HEK293T (cell line): ENCODE measurements at places on chromosomes 4 and X.

- no peak for DNase-seq
These were observed 1017.2 kb downstream of the PCDH7 start for GRCh38 chr4:31737419-31737818.

DNA sequence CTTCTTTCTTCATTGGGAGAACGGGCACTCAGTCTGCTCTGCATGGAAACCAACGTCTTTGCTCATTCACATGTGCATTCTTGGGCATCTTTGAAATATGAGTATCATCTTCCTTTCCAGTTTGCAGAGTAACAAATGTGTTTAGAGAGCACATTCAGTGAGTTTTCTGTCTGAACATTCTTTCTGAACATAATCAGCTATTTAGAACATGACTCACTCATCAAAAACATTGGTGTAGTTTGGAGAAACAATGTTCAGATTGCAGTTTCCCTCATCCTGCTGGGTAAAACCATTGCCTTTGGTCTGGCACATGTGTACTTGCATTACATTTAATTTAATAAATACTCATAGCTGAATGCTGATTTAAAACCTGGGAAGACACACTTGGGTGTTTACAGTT, 81.5 kb upstream of the F9 start:
- DNase-seq: no peak

- DNase-seq: no peak
These were observed 7.8 kb downstream of the CASP3 start for GRCh38 chr4:184641451-184641850.

DNA sequence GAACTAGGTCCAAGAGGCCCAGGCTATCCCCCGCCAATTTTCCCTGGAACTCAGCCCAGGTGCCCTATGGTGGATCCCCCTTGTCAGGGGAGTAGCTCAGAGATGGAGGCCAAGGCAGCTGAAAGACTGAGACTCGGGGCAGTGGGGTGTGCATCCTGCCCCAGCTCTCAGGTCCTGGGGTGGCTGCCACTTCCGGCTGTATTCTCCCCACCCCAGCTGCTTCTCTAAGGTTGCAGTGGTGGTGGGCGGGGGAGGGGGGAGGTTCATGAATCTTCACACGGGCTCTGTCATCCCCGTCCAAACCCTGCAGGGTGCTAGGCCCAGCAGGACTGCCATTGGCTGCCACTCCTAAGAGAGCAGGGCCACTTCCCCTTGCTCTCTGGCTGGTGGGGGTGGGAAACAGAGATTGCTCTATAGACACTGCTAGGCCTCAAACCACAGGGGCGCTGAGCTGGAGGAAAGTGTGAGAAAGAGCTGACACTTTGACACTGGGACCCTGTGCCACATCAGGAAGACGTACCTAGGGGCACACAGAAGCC, 1.5 kb downstream of the SASH3 start:
- no peak for DNase-seq

DNA sequence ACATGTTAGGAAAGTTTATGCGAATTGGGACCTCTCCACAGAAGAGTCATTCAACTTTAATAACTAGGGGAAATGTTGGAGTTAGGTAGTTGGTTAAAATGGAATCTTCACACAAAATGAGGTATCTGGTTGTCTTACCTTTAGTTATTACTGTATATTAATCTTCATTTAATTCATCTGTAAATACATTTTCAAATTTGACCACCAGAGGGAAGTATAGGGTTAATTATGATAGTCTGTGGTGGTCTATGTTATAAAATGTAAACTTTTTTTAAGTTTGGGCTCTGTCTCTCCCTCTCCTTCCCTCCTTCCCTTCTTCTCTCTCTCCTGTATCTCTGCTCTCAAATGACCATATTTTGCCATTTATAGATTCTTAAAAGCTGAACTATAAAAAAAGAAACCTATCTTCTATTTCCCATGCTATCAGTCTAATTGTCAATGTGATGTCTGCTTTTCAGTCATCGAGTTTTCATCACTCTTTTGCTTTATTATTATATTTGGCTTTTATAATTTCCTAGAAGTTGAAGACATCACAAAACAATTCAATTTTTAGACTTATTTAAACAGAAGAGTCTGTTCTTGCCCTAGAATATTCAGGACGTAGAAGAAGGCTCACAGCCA, 49.8 kb downstream of the TMEM144 start:
- no peak for DNase-seq

- DNase-seq: no peak
These were observed 93.7 kb downstream of the MXRA5 start for GRCh38 chrX:3252744-3253143.

GRCh38 chr4:3783693-3784306, 17.6 kb downstream of the ADRA2C start:
- peak; percentile 66 for DNase-seq

GRCh38 chrX:68719904-68720614, 72.6 kb downstream of the STARD8 start:
- DNase-seq: peak; percentile 49

GRCh38 chr4:73777612-73778011, 37.2 kb downstream of the CXCL8 start:
- no peak for DNase-seq

- DNase-seq: no peak
These were observed 614.8 kb upstream of the TECRL start for GRCh38 chr4:65023883-65024670.

DNA sequence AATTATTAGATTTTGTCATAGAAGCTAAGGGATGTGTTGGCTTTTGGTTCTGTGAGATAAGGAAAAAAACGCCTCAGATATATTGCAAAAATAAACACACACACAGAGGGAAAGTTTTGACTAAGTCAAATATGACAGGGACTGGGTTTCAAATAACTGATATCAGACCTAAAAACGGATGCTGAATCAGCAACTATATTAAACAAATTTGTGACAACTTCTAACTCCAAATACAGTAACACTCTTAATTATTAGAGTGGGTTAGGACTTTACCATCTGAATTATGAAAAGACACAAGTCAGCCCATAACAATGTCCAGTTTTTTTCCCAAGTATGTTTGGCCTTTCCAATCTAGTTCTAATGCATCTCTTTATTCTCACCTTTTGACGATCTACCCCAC, 2693.1 kb downstream of the ARAP2 start:
- DNase-seq: no peak

DNA sequence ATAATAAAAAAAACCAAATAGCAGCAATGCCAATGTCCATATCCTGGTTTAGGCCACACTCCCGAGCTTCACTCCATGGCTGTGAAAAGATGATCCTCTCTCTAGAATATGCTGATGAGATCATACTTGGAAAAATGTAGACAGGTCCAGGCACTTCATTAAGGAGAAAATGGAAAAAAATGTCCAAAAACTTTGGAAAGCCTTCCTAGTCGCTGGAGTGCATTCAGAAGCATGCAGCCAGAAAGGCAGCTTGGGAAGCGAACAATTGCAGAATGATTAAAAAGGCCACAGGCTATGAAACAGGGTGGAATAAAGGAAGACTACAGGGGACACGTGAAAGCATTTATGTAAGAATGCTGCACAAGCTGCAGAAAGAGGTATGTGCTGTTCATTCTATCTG, 165.6 kb upstream of the HCCS start:
- DNase-seq: no peak

- DNase-seq: no peak
These were observed 409.8 kb downstream of the AR start for GRCh38 chrX:67953658-67954057.

DNA sequence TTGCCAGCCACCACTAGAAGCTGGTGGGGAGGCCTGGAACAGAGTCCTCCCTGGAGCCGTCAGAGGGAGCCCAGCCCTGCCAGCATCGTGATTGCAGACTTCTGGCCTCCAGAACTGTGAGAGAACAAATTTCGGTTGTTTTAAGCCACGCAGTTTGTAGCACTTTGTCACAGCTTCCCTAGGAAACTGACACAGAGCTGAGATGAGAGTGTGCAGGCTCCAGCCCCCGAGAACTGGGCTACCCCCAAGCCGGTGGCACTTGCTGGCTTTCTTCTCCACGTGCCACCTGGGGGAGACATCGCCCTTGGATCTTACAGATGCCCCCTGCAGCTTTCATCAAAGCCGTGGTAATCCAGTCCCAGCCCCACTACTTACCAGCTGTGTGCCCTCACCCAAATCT, 83.7 kb downstream of the PPP2R2C start:
- no peak for DNase-seq

GRCh38 chr4:81698538-81699296, 227.0 kb upstream of the RASGEF1B start:
- no peak for DNase-seq

DNA sequence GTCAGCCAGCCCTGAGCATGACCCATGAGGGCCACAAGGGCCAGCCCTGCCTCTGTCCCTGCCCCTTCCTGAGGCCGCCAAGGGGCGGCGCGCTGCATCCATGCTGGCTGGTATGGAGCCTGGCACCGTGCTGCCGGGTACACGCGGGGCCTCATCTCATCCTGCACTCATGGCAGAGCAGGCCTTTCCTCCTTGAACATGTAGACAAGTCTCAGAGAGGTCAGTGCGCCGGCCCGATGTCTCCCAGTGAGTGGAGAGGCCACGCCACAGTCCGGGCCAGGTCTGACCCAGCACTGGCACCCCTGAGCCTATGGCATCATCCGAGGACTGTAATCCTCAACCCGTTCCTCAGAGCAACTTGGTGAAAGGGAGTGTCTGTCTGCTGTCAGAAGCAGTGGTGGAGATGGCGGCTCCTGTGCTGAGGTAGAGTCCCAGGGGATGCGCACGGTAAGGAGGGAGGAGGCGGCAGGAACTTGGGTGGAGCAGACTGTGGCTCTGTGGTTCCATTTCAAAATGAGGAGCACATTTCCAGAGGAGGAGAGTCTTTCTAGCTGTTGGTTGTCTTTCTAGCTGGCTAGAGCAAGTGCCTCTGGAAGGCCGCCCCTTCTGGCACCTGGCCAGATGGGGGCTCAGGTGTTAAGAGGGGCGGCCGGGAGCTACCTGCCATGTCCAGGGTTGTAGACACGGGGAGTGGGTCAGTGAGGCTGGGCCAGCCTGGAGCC, 32.8 kb downstream of the TRMT44 start:
- no peak for DNase-seq

GRCh38 chr4:17961249-17961648, 60.3 kb downstream of the LCORL start:
- no peak for DNase-seq

- DNase-seq: no peak
These were observed 33.9 kb downstream of the CASK start for GRCh38 chrX:41889317-41890025.

GRCh38 chr4:115720611-115721010, 607.2 kb upstream of the NDST4 start:
- no peak for DNase-seq

DNA sequence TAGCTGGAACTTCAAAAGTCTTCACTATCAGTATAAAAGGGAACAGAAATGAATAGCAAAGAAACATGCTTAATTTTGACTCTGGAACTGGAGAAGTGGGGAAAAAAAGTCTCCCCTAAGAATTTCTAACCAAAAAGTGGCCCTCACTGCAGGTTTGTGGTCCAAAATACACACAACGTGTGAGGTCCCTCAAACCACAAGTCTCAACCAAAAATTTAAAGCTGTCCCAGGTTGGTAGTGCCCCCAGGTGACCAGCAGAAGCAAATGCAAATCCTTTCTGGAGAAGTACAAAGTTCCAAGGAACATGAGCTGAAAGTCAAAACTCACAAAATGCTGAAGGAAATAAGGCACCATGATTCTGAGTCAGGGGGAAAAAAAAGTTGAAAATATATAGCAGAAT, 23.6 kb upstream of the VAMP7 start:
- peak; percentile 22 for DNase-seq

DNA sequence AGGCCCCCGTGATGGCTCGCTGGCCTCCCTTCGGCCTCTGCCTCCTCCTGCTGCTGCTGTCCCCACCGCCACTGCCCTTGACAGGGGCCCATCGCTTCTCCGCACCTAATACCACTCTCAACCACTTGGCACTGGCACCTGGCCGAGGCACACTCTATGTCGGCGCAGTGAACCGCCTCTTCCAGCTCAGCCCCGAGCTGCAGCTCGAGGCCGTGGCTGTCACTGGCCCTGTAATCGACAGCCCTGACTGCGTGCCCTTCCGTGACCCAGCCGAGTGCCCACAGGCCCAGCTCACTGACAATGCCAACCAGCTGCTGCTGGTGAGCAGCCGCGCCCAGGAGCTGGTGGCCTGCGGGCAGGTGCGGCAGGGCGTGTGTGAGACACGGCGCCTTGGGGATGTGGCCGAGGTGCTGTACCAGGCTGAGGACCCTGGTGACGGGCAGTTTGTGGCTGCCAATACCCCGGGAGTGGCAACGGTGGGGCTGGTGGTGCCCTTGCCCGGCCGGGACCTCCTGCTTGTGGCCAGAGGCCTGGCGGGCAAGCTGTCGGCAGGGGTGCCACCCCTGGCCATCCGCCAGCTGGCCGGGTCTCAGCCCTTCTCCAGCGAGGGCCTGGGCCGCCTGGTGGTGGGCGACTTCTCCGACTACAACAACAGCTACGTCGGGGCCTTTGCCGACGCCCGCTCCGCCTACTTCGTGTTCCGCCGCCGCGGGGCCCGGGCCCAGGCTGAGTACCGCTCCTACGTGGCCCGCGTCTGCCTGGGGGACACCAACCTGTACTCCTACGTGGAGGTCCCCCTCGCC, 3.0 kb downstream of the PLXNB3 start:
- DNase-seq: no peak

GRCh38 chr4:137705171-137705783, 173.0 kb upstream of the PCDH18 start:
- DNase-seq: no peak

- DNase-seq: no peak
These were observed 18.2 kb upstream of the CTBP1 start for GRCh38 chr4:1266881-1267763.

DNA sequence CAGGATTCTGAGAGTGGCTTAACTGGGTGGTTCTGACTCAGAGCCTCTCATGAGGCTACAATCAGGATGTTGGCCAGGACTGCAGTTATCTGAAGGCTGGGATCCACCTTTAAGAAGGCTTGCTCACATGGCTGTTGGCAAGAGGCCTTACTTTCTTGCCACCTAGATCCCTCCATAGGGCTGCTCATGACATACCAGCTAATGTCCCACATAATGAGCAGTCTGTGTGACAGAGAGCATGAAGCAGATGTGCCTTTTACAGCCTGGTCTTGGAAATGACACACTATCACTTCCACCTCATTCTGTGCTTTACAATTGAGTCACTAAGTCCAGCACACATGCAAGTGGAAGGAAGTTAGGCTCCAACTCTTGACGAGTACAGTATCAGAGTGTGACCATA, 4.3 kb upstream of the RBM3 start:
- DNase-seq: no peak

DNA sequence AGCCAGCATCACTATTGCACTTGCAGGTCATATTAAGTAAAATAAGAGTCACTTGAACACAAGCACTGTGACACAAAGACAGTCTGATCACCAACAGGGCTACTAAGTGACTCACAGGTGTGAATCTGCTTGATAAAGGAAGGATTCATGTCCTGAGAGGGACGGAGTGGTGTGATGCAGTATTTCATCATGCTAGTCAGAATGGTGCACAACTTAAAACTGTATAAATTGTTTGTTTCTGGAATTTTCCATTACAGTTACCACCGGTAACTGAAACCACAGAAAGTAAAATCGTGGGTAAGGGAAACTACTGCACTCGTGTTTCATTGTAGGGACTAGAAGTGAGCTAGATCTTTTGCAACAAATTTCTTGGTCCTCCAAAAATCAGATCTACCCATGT, 109.7 kb downstream of the ELOVL6 start:
- no peak for DNase-seq
